ENCODE measurements at places on chromosomes 3 and 15.

DNA sequence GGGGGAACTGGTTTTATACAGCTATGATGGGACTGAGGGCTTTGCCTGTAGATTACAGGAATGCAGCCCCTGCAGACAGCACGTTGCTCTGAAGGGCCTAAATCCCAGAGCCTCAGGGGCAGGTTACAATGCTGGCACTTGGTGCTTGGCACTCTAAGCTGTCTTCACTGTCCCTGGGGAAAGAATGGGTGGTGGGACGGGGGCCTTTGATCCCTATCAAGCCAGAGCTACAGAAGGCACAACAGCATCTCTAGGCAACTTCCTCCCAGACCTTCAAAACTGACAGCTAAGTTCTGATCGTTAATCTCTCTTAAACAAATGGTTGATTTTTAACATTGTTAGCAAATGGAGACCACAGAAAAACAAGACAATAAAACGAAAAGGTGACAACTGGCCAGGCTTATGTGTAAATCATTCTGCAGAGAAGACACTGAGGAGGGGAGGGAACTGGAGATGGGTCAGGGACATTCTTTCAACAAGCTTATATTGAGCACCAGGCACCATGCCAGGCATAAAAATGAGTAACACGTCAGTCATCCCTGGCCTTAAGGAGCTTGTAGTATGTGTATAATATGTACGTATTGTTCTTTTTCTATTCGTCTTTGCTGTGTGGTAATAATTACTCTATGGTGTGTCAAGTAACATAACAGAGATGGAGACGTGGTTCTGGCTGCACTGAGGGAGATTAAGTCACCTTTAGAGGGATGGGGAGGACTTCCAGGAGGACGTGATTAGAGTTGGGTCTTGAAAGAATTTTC, 49.1 kb downstream of the CA12 start:
- peak; percentile 66 for DNase-seq

- no peak for DNase-seq
These were observed 33.2 kb upstream of the ZDHHC23 start for GRCh38 chr3:113914646-113915045.

GRCh38 chr3:59783468-59783988, 733.7 kb upstream of the CFAP20DC start:
- no peak for DNase-seq

DNA sequence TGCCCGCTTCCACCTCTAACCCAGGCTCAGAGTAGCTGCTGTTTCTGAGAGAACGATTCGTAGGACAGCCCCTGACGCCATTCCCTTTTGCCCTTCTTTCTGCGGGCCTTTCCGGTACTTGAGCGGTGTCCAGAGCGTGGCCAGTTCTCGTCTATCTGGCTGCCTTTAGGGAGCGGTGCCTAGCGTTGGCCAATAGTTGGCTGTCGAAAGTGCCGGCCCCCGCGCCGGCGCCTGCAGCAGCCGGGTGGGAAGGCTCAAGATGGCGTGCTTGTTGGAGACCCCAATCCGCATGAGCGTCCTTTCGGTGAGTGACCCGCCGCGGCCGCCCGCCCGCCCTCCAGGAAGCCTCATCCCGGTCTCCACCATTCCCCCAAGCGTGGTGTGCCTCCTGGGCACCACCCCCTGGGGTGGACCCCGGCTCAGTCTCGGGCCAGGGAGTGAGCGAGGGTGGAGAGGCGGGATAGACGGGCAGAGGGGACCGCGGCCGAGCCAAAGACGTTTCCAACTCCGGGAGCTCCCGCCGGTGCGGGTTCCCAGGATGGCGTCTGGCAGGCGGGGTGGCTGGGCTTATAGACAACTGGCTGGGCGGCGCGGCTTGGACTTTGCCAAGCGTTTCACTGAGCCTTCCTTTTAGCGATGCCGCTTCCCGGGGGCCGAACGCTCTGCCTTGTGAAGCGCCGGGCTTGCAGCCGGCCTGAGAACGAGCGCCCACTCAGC, at the start of gene ARMC8:
Gene ARMC8 (plus strand): TSS at position 6 of the 717 bp plus-strand sequence. CDS start 254 bp downstream, at position 260.
- no peak for DNase-seq

- DNase-seq, result no peak
These were observed 17.5 kb downstream of the SENP7 start for GRCh38 chr3:101495552-101495951.

DNA sequence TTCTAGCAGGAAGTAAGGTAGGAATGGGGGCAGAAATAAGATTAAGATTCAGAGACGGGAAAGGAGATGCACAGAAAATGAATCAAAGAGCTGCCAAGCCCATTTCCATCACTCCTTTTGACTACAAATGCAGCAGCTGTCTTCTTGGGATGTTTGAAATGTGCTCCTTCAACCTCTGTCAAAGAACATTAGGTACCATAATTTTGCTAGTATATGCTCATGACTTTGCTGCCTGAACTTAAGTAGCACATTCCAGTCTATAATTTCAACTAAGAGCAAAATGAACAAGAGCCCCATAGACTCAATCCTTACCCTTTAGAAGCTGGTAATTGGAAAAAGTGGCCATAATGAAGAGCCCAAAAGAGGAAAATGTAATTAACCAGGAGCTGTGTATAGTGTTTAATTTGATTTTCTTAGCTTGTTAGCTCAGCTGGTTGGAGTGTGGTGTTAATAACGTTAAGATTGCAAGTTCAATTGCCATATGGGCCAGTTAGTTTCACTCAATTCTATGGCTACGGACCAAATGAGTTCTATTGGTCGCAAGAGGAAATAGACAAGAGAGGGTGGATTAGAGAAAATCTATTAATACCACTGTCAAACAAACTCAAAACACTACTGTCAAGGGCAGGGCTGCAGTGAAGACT, 349.9 kb downstream of the ZBBX start:
- DNase-seq, result no peak
